ENCODE measurements at places on chromosomes 16 and 17. TPM values are rescaled to one million over a fixed set of nuclear protein-coding genes. Genes with fewer than 3 reads are reported as not detected.

The EME1 gene
- 0.36 TPM for total RNA-seq

The C17orf50 gene
- not detected for total RNA-seq

The OR4D1 gene
- total RNA-seq = not detected

The CACNG3 gene
- total RNA-seq = not detected

The WSCD1 gene
- total RNA-seq = 2.1 TPM

The ACSM2A gene
- 0.49 TPM for total RNA-seq

The GINS2 gene
- 0.54 TPM for total RNA-seq

The TBC1D3C gene
- total RNA-seq = not detected

The ANKRD13B gene
- 5.6 TPM for total RNA-seq

The DUS1L gene
- 59.3 TPM for total RNA-seq

The TBX6 gene
- total RNA-seq = 1.2 TPM

The TBC1D3E gene
- total RNA-seq = not detected

The CDK5R1 gene
- total RNA-seq = 1.1 TPM

The KRTAP4-7 gene
- not detected for total RNA-seq

The CTRL gene
- 0.82 TPM for total RNA-seq

The PALB2 gene
- total RNA-seq = 10.7 TPM

The KRT28 gene
- not detected for total RNA-seq

The PERCC1 gene
- not detected for total RNA-seq

The TTLL6 gene
- total RNA-seq = not detected
